Tibial nerve (tissue), 4 donors: ENCODE measurements at places on chromosomes 7 and 10. TPM values are rescaled to one million over a fixed set of nuclear protein-coding genes. Genes with fewer than 3 reads are reported as not detected.

- H3K27ac ChIP-seq, result no peak overlapping the region
- H3K4me3 ChIP-seq, result no peak overlapping the region
- no peaks in the 10 kb centered on the region for H3K27me3 ChIP-seq
- H3K4me1 ChIP-seq, result no peaks in the 10 kb centered on the region
Measured at GRCh38 chr7:132390705-132391104, 185.6 kb downstream of the PLXNA4 start.

DNA sequence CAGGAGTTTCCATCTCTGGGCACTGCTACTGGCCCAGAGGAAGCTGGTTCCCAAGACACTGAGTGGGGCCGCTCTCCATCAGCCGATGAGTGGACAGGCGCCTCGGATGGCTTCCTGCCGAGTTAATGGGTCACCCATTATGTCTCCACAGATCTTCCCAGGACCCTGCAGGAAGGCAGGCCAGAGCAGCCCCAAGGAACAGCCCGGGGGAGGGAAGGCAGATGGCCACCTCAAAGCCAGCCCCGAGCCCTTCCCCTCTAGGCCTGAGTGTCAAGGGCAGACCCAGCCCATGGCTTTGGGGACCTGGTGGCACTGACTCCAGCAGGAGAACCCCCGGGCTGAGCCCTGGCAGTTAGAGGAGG lies 3.4 kb upstream of the LFNG start:
- DNase-seq, result no peak
- H3K4me3 ChIP-seq, result no peak overlapping the region
- H3K27me3 ChIP-seq, result no peaks in the 10 kb centered on the region
- H3K4me1 ChIP-seq, result no peaks in the 10 kb centered on the region
- H3K36me3 ChIP-seq, result no peaks in the 10 kb centered on the region

DNA sequence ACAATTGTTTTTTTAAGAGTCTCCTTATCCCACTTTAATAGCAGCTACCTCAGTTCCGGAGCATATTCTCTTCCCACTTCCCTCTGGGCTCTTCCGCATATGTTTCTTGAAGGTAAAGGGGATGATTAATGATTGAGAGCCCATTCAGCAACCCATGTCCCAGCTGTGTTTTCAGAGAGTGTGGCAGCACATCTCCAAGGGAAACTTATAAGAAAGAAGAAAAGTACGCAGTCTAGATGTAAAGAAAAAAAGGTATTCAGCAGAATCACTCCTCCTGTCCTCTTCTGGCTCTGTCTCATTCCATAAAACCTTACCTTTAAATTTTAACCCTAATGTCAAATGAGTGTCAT lies 9.7 kb upstream of the ANKRD7 start:
- no peaks in the 10 kb centered on the region for H3K4me1 ChIP-seq
- peak overlapping the region; percentile 66 for H3K4me3 ChIP-seq
- no peak overlapping the region for H3K27ac ChIP-seq
- no peaks in the 10 kb centered on the region for H3K27me3 ChIP-seq

The HSPA12A gene
- total RNA-seq, result 137 TPM

The WEE2 gene
- total RNA-seq, result not detected

The ASZ1 gene
- total RNA-seq, result not detected

The INSYN2A gene
- total RNA-seq, result 0.98 TPM
